Thymus (tissue), 14 donors: ENCODE measurements at places on chromosomes 16 and 17. TPM values are rescaled to one million over a fixed set of nuclear protein-coding genes. Genes with fewer than 3 reads are reported as not detected.

- DNase-seq, result peak; percentile 84
These were observed 49.6 kb downstream of the USP22 start for GRCh38 chr17:20992987-20993862.

HASPIN gene
- total RNA-seq, result 9.1 TPM

- DNase-seq, result no peak
These were observed 20.7 kb downstream of the BANP start for GRCh38 chr16:87971933-87972332.

DNA sequence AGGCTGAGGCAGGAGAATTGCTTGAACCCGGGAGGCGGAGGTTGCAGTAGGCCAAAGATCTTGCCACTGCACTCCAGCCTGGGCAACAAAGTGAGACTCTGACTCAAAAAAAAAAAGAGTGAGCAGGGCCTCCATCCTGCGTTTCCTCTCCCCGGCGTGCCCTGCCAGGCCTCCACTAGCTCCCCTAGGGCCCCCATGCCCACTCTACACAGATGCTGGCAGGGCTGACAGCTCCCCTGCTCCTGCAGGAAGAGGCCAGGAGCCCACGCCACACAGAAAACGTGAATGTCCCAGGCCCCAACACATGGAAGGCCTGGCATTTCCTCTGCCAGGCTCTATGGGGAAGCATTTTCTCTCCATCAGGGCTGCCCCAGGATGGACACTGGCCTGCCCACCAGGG is 109.4 kb downstream of the AMFR start:
- no peak for DNase-seq

DNA sequence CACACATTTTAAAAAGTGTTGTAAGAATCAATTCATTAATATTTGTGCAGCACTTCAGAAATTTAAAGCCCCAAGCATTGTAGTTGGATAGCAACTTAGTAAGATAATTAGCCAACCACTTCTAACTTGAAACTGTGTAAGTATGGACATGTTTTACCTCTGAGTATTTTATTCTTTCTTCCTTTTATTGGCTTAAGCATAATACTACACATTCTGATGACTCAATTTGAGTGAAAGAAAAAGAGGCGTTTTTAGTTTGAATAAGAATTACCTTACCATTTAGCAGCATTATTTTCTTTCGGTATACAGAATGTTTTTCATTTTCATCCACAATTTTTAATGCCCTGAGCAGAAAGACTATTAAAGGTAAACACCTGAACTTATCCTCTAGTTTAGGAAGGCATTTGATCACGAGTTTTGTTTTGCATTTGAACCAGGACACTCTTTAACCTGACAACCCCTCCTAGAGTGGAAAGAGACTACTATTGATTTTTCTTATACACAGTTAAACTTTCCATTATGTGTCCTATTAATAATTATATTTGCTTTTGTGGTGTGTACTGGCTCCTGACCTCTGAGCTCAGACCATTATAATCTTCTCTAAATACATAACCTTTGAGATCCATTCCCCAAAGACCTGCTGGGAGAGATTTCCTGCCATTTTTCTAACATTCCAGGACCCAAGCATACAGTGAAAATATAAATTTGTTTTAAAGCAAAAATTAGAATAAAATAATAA is 9.2 kb downstream of the NACA2 start:
- no peak for DNase-seq

GRCh38 chr16:4345836-4346781 is 5.0 kb downstream of the PAM16 start:
- DNase-seq, result no peak

GRCh38 chr17:68399638-68400403 is 57.5 kb downstream of the WIPI1 start:
- DNase-seq, result peak; percentile 47

FOXJ1 gene
- 0.52 TPM for total RNA-seq

GRCh38 chr17:51768706-51769105 is 389.8 kb downstream of the CA10 start:
- no peak for DNase-seq

VAT1L gene
- total RNA-seq, result 0.24 TPM

DNA sequence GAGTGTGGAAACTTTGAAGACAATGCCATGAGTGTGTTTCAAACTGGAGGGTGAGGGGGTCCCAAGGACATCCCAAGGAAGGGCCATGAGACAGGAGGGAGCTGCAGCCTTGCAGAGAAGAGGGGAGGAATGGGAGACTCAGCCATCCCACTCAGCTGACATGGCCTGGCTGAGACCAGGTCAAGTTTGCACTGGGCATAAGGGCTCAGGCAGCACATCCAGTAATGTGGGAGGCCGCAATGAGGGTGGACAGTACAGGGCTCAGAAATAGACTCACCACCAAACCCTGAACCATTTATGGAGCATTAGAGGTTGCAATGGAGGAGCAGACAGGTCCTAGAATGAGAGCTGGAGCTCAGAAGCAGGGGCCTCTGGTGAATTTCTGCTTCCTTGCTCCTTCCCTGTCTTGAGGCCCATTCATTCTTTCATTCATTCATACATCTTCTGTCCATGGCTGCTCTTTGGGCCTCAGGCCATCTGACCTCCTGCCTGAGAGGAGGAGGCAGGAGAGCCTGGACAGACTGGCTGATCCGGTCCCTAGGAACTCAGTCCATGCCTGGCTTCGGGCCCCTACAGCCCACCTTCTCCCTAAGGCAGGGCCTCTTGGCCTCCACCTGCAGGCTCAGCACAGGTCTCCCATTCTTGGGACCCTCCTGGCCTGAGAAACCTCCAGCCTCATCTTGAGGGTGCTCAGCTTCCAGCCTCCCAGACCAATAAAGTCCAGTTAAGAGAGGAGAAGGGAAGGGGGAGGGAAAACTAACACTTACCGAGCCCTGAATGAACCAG is 70.5 kb upstream of the CDH5 start:
- DNase-seq, result no peak

TEX14 gene
- 0.33 TPM for total RNA-seq

DNA sequence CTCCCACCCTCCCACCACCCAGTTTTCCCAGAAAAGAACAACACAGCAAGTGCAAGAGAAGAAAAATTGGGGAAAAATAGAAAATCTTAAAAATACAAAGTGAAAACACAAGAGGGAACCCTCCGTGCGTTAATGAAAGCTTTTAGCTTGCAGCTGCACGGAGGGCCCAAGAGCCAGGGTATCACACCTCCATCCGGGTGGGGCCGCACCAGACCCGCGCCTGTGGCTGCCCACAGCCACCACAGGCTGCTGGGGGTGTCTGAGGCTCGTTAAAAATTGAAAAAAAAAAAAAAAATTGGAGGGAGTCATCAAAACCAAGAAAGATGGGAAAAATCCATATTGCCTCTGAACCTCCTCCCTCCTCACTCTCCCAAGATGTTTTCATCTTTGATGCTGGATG is 18.6 kb downstream of the ENGASE start:
- DNase-seq, result peak; percentile 4

MEIOB gene
- total RNA-seq, result 1.1 TPM

DNA sequence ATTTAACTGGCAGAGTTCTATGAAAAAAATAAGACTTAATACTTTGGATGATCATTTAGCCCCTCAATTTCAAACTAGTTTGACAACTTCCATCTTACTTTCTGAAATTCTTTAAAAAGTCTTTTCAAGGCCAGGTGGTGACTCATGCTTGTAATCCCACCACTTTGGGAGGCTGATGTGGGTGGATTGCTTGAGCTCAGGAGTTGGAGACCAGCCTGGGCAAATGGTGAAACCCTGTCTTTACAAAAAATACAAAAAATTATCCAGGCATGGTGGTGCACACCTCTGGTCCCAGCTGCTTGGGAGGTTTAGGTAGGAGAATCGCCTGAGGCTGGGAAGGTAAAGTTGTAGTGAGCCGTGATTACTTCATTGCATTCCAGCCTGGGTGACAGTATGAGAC is 154.4 kb downstream of the TANC2 start:
- no peak for DNase-seq

- DNase-seq, result no peak
These were observed 670 bp downstream of the RPS2 start for GRCh38 chr16:1963806-1964505.

PRKCB gene
- total RNA-seq, result 57.4 TPM

TPSD1 gene
- total RNA-seq, result 0.14 TPM

GRCh38 chr16:55503726-55504550 is 4.9 kb upstream of the LPCAT2 start:
- DNase-seq, result no peak

DNA sequence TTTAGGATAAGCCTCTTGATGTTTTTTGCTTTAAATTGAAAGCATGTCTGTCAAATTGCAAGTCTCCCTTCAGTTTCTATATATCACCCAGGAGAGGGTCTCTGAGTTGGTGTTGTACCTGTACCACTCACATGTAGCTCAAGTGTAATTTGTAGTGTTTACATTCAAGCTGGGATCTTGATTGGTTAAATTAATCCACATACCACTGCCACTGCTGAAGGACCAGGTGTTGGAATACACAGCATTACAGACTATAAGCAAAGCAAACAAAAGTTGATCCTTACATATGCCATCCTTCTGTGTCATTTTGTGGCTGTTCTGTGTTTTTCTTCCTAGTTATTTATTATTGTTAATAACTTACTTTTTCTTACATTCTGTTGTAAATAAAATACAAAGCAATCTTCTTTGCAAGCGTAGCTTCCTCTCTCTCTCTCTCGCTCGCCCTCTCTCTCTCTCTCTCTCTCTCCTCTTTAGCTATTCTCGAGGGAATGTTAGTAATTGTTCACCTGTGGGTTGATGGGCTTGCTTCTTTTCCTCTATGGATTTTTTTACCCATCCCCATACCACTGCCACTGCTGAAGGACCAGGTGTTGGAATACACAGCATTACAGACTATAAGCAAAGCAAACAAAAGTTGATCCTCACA is 20.8 kb upstream of the NOL11 start:
- DNase-seq, result no peak

GRCh38 chr16:70699696-70700095 is 13.8 kb upstream of the MTSS2 start:
- DNase-seq, result no peak

DNA sequence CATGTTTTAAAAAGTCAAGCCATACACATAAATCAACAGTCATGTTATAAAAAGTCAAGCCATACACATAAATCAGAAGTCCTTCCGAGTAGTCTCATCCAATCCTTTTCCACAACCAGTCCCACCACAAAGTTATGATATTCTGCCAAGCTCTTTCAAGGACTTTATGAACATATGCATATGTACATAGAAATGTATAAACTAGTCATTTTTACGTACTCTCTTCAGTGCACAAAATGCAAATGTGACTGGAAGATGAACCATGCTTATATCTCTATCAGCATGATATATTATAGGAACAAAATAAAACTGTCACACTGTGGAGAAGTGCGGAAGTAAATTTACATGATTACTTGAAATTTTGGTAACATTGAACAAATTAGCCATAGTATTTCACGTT is 200.9 kb downstream of the CNTNAP4 start:
- no peak for DNase-seq

GRCh38 chr17:58487589-58488427 is at the start of gene HSF5:
Gene HSF5 (minus strand): TSS chr17:58488408. CDS start chr17:58488274, 134 bp downstream.
- DNase-seq, result peak; percentile 63

DNA sequence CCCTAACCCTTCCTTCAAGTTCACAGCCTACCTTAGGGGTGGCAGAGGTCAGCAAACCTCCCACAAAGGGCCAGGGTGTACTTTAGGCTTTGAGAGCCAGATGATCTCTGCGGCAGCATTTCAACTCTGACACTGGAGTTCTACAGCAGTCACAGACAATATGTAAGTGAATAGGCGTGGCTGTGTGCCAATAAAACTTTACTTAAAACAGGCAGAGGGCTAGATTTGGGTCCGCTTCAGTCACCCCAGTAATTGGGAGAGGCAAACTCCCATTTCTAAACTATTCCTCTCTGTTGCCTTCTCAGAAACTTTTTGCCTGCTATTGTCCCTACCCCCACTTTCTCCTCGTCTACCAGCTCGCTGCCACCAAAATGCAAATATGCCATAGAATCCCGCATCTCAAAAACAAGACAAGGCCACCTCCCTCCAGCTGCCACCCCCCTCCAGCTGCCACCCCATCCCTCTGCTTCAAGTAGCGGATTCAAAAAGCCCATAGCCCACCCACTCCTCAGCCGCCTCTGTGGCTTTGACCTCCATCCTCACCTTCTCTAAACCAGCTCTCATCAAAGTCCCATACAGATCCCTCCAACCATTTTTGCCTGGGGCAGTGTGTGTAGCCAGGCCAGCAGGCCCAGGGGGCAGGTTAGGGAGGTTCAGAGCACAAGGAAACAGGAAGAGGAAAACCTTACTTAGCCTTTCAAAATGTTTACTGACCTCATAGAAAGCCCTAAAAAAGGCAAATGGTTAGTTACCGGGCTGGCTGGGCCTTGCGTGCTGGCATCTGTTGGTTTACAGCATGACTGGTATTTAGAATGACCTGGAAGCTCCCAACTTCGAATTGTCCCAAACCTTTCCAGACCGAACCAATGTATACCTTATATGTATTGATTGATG is 19.9 kb upstream of the DNAH17 start:
- DNase-seq, result no peak

GRCh38 chr16:83301971-83302370 is 505.8 kb upstream of the HSBP1 start:
- no peak for DNase-seq

PRSS27 gene
- 0.28 TPM for total RNA-seq

PROCA1 gene
- total RNA-seq, result 1.0 TPM

- DNase-seq, result peak; percentile 41
These were observed 77.3 kb downstream of the MPRIP start for GRCh38 chr17:17119533-17119932.

DNA sequence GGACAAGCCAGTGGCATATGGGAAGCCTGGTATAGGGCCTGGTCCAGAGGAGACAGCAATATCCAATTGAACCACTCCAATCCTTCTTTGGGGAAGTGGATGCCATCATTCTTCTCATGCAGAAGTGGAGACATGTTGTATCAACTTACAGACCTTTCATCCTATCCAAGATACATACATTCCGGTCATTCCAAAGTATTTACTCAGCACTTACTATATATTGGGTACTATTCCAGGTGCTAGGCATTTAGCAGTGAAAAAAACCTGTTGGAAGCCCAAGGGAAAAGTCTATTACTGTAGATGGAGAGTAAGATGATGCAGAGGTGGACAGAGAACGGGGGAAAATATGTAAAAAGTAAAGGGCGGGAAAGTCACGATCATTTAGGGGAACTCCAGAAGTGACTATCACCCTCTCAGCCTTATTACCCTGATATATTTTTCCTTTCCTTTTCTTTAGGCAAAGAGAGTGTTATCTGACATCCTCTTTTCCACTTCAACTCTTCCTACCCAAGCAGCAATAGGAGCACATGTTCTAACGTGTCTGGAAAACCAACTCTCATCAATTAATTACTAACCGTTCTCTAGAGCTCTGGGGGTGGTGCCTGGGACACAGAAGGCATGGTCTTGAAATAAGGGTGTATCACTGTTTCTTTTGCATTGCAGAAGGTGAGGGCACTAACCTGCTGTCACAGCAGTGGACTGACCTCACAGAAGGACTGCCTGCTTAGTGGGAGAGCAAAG is 210.1 kb upstream of the MAF start:
- no peak for DNase-seq

- DNase-seq, result no peak
These were observed 121.5 kb downstream of the CCDC182 start for GRCh38 chr17:57623620-57624019.

GRCh38 chr16:85056211-85056748 is 28.7 kb downstream of the KIAA0513 start:
- DNase-seq, result no peak

DNA sequence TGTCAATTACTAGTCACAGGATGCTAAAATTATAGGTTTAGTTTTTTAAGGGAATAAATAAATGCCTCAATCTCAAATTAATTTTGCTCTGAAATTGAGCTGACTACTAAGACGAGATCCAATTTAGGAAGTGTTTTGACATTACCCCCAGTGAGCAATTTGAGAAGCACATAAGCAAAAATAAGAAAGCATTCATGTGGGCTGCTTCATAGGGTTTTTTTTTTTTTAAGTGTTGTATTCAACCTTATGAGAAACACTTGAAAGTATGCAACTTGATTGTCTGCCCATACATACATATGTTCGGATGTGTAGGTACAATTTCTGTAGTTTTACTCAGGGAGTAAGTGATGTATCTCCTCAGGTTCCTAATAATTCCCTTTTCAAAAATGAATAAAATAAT is 77.6 kb downstream of the PRKCA start:
- no peak for DNase-seq
